EH (cell line): ENCODE measurements at places on chromosomes 5 and 9.

DNA sequence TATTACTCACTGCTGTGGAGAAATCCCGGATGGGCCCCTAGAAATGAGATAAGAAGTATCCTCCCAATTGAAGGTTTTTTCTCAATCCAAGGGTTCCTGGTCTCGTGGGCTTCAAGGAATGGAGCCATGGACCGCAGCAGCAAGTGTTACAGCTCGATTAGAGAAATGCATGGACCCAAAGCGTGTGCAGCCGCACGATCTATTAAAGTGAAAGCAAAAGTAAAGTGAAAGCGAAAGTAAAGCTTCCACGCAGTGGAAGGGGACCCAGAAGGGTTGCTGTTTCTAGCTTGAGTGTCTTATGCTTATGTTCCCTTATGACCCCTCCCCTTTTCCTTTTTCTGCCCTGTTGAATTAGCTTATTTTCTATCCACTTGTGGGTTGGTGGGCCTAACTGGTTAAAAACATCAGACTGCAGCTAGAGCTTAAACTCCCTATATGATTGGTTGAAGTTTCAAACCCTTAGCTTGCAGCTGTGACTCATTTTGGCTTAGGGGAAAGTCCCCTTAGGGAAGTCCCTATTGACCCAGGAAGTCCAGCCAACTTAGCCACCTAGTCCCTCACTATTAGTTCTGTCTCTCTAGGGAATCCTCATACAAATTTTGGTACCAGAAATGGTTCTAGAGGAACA, 1111.8 kb downstream of the TAF11L14 start:
- DNase-seq, result peak; percentile 30

DNA sequence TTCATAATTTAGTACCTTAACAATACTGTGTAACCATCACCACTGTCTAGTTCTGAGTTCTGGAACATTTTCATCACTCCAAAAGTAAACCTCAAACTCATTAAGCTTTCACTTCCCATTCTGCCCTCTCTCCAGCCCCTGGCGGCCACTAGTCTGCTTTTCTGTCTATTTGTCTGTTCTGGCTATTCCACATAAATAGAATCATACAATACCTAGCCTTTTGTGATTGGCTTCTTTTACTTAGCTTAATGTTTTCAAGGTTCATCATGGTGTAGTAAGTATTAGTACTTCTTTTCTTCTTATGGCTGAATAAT, 138.7 kb downstream of the RAPGEF6 start:
- no peak for DNase-seq

- no peak for DNase-seq
These were observed 35.7 kb downstream of the LHX2 start for GRCh38 chr9:124047251-124047672.

DNA sequence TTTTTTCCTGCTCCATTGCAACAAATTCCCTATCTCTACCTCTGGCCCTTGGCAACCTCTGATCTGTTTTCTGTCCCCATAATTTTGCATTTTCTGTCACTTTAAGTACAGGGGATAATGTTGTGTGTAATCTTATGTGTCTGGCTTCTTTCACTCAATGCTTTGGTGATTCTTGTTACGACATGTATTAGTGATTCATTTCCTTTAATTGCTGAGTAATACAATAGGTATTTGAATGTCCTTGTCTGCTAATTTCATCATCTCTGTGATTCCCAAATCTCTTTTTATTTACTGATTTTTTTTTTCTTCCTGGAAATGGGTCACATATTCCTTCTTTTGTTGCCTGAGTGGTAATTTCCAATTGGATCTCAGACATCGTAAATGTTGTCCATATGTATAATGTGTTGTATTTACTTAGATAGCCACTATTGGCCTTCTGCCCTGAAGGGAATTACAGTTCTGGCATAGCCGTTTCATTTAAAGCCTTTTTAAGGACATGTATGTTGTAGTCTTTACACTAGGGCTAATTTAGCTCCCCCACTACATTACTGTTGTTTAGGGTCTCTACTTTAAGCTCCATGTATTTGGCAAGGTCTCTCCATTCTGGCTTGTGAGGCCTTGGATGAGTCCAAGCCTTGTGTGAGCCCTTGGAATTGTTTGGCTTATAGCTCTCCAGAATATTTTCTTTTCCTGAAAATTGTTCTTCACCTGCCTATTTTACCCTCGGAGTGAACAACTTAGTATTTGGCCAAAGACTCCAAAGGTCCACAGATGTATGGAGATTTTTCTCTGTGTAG, 683.8 kb downstream of the LRRC70 start:
- DNase-seq, result peak; percentile 67

GRCh38 chr9:22383718-22384117, 62.9 kb upstream of the DMRTA1 start:
- no peak for DNase-seq

- no peak for DNase-seq
These were observed 368.9 kb downstream of the TMEM161B start for GRCh38 chr5:87899721-87900131.

DNA sequence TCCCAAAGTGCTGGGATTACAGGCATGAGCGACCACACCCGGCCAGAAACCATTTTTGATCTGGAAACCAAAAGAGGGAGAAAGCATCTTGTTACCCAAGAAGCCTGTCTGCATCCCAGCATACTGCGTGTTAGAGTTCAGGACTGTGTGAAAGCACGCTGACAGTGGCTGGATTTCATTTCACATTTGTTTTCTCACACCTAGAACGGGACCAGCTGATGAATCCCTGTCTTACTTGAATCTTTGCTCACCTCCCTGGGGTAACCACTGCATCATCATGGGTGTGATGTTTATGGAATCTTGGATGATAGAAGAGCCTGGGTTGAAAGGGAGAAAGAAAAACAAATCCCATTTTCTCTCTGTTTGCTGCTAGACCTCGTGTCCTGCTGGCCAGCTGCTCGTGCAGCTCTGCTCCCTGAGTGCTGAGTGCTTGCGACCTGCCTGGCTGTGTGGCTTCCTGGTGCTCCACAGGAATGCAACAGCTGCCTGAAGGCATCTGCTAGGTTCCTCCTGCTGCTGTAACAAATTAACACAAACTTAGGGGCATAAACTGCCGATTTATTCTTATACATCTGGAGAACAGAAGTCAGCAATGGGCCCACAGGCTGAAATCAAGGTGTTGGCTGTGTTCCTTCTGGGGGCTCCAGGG, 378.3 kb upstream of the DAP start:
- peak; percentile 9 for DNase-seq

DNA sequence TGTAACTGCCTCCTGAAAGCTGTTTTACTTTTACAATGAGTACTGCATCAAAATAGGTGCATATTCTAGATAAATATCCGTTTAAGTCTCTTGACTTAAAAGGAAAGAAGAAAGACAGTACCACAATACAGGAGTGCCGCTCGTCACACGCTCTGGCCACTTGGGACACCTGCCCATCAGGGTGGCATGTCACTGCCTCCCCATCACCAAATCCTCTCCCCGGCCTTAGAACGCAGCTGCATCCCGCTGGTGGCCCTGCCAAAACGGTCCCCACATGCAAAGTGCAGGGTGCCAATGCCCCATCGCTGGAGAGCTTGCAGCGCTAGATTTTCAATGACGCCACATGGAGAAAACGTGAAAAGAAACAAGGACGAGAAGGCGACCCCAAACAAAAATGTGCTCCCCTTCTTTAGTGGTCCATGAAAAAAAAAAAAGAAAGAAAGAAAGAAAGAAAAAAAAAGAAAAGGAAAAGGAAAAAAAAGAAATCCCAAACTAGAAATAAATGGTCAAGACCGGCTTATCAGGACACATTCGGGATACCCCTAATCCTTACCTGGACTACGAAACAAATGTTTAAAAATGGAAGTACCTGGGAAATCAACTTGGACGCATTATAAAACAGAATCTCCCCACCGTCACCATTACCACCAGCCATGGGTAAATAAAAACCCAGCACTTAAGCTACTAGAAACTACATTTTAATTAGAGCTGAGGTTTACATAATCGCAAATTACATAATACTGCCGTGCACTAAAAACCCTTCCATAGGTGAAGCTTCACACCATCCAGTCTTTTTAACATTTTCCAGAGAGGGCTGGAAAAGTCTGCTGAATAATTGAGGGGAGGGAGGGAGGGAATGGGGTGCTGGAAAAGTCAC, 1.0 kb downstream of the ANKH start:
- peak; percentile 9 for DNase-seq

DNA sequence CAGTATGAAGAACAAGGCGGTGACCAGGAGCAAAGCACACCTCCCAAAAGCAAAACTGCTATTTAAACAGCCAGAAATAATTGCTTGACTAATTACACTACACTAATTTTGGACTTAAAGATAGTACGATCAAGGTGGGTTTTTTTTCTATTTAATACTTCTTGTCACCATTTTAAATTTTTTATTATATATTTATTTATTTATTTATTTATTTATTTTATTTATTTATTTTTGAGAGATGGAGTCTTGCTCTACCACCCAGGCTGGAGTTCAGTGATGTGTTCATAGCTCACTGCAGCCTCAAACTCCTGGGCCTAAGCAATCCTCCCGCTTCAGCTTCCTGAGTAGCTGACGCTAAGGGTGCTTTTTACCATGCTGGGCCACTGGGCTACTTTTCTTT, 146.2 kb upstream of the IRX1 start:
- DNase-seq, result no peak

DNA sequence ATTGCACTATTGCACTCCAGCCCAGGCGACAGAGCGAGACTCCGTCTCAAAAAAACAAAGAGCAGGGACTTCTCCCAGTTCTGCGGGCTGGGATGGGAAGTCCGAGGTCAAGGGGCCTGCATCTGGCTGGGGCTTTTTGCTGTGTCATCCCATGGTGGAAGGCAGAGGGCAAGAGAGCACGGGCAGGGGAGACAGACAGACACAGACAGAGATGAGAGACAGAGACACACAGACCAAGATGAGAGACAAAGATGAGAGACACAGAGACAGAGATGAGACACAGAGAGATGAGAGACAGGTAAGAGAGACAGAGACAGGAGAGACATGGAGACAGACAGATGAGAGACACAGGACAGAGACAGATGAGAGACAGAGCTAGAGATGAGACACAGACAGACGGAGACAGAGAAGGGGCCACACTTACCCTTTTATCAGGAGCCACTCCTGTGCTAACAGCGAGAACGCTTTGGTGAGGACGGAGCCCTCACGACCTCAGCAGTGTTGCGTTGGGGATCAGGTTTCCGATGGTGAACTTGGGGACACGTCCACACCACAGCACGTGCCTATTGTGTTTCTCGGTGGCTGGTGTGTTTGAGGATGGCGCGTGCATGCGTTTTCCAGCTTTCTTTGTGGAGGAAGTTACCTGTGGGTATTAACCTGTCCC, 8.9 kb upstream of the TOR4A start:
- DNase-seq, result no peak

- DNase-seq, result peak; percentile 95
These were observed 50.1 kb upstream of the ANKRD33B start for GRCh38 chr5:10513501-10514442.

DNA sequence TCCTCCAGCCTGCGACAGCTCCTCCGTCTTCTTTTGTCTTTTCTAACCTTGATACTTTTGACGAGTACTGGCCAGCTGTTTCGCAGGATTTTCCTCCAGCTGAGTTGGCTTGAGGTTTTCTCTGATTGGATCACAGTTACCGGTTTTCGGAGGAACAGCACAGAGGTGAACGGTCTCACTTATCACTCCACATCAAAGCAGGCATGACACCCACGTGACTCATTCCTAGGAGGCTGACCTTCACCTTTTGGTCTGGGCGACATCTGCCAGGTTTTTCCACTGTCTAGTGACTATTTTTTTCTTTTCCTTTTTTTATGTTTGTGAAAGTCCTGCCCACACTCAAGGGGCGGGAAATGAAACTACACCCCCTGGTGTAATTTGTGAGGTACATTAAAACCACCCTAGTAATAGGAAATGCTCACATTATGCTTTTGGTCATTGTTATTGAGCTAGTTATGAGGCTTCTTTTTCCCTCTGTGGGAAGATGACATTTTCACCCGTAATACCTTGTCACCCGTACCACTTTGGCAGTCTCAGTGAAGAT, 319.2 kb downstream of the GADD45G start:
- DNase-seq, result no peak

GRCh38 chr5:39475881-39476842, 51.4 kb upstream of the DAB2 start:
- peak; percentile 91 for DNase-seq

GRCh38 chr5:112062181-112062580, 305.2 kb upstream of the NREP start:
- no peak for DNase-seq

DNA sequence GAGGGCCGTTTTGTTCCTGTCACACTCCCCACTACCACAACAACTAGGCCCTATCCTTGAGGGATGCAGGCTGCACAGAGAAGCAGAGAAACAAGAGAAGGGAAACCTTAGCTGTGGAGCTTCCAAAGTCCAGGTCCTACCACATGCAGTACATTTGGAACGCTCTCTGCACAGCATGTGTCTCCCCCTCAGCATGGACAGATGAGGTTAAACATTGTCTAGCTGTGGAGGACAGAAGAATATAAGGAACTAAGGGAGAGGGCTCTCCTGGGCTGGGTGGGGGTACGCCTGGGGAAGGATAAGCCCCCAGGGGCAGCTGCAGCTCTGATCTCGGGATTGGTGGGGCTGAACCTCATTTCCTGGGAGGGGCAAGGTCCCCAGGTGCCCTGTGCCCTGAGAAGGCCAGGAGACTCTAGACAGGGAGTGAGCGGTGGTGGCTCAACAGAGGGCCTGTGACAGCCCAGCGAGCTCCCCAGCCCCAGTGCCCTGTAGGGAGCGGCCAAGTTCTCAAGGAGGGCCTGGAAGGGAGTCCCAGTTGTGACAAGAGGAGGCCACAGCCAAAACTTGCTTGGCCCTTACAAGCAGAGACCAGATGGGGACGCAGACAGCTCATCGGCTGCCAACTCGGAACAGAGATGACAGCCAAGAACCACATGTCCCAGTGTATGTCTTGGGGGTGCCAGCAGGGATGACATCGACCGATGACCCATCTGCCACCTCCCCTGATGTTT, 30.1 kb downstream of the TSPAN17 start:
- DNase-seq, result no peak

GRCh38 chr9:14531341-14532269, 161.6 kb downstream of the ZDHHC21 start:
- no peak for DNase-seq

DNA sequence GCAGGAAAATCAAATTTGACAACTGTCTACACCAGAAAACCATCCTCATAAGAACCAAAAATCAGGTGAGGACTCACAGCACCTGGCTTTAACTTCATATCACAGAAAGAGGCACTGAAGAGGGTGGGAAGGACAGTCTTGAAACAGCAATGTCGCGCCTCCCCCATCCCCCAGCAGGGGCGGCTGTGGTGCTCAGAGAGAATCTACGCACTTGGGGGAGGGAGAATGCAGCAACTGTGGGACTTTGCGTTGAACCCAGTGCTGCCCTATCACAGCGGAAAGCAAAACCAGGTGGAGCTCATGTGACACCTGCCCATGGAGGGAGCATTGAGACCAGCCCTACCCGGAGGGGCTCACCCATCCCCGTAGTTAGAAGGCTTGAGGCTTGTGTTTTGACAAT, 191.8 kb downstream of the MSX2 start:
- no peak for DNase-seq

DNA sequence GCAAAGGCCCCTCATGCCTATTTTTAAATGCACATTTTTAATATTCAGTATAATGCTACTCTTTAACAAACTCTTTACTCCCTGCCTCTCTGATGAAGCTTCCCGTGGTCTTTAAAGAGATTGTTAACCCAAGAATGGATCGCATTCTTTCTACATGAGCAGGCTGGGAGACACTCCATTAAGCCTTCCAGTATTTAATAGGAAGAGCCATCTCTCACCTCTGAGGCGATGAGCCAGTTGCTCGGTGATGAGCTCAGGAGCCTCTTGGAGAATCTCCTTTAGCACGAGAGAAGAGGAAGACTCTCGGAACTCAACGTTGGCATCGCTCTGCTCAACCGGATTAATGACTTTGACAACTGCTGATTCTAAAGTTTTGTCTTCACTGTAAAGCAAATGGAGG, 59.6 kb downstream of the PRUNE2 start:
- DNase-seq, result peak; percentile 57

GRCh38 chr9:12680341-12680740, 12.8 kb upstream of the TYRP1 start:
- DNase-seq, result peak; percentile 83
